ENCODE measurements at places on chromosomes 4 and X.

DNA sequence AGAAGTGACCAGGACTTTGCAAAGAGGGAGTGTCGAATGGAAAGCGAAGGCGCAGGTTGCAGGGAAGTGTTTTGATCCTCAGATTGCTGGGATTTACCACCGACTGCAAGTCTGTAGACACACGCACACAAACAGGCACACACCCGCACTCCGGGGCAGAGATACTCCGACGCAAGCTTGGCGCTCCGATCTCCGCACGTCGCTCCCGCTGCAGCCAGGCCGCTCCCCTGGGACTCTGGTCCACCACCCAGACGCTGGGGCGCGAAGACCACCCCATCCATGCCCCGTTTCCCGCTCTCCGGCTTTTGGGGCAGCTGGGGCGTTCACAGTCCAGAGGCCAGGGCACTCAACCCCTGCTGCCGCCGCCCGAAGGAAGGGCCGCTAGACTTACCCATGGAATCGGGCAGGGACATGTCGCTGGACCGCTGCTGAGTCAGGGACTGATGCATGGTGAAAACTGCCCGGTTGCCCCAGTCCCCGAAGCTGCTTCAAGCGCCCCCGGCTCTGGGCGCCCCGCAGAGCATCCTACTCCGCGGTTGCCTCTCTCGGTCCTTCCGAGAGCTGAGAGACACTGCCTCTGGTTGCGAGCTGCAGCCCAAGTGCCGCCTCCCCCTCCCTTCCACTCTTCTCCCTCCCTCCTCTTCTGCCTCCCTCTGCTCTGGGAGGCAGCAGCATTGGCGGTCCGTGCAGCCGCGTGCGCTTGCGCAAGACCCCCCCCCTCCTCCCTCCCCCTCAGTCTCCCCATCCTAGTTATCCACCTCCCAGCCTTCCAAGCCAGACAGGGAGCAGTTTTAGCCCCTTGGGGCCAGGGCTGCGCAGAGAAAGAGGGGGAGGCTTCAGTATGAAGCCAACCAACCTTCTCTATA, at the start of gene TMEM255A:
TMEM255A (minus strand) TSS at position 601 of the 866 bp plus-strand sequence; CDS start at position 449, 152 bp downstream.
- peak; percentile 36 for DNase-seq

GRCh38 chrX:49247346-49247745, 12.1 kb downstream of the CCDC22 start:
- no peak for DNase-seq

- no peak for DNase-seq
Measured at GRCh38 chrX:118720058-118720707, 7.2 kb upstream of the IL13RA1 start.

GRCh38 chr4:73419106-73420038, 15.3 kb downstream of the ALB start:
- no peak for DNase-seq

DNA sequence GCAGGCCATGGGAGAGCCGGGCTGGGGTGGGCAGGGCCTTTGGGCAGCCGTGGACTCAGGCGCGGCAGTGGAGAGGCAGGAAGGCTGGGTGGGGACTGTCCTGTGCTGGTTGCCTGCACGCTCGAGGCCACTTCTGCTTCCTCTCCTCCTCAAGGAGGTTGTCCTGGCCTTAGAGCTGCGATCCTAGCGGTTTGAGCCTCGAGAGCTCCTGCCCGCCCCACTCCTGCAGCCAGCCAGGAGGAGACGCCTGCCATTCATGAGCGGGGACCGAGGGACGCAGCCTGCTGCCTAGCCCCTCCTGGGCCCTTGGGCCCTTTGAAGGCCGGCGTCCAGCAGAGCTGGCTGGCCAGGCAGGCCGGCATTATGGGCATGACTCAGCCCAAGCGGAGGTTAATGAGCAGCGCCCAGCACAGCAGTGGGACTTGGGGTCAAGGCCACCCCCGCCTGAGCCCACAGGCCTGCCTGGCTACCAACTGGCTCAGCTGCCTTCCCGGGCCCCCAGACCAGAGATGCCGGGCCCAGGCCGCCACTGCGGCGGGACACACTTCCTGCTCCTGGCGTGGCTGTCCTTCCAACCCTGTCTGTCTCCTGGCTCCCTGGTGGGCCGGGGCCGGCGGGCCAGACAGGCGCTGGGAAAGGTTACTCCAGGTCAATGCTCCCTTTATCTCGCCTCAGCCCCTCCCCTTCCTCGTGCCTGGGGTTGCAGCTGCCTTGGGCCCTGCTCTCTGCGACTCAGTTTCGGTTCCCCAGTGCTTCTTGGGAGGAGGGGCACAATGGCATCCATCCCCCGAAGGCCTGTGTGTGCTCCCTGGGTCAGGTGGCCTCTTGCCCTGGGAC, 1.8 kb downstream of the ABCD1 start:
- DNase-seq, result peak; percentile 68
